NCI-H510A (cell line): ENCODE measurements at places on chromosomes 11 and 22.

- no peak for DNase-seq
Observed at GRCh38 chr11:95147364-95147905, 57.8 kb downstream of the ENDOD1 start.

DNA sequence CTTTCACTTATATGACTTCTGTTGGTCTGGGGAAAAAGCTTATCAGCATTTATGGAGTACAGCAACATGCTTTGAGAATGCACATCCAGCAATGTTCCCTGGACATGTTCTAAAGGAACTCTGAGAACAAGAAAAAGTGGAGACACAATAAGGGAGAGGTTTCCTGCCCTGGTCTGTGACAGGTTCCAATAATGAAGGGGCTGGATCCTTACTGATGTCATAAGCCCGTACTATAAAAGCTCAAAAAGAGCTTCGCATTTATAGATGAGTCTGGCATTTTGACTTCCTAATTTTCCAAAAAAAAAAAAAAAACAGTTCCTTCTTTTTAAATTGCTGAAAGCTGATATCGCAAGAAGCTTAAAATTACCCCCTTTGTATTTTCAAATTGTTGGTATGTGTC, 129.1 kb downstream of the MPPED2 start:
- no peak for DNase-seq

- DNase-seq: no peak
Observed at GRCh38 chr11:2583605-2583958, 116.2 kb downstream of the KCNQ1OT1 start.

- no peak for DNase-seq
Observed at GRCh38 chr11:32108576-32108975, 17.7 kb downstream of the RCN1 start.

- peak; percentile 91 for DNase-seq
Observed at GRCh38 chr11:108115500-108116140, 5.7 kb upstream of the ACAT1 start.

- no peak for DNase-seq
Observed at GRCh38 chr11:764322-765024, 12.8 kb downstream of the GATD1 start.

- no peak for DNase-seq
Observed at GRCh38 chr11:47857892-47858543, 9.9 kb upstream of the NUP160 start.

GRCh38 chr22:48306785-48307510, 1520.7 kb downstream of the BRD1 start:
- DNase-seq: no peak
